CD4-positive, alpha-beta T cell (primary cell): ENCODE measurements at places on chromosomes 4 and X.

- no peak for DNase-seq
These were observed 1.7 kb downstream of the CTBP1 start for GRCh38 chr4:1246901-1247863.

- DNase-seq: no peak
These were observed 17.6 kb upstream of the LCORL start for GRCh38 chr4:18039113-18039512.

GRCh38 chr4:185950891-185951290 lies 118.1 kb upstream of the TLR3 start:
- DNase-seq: no peak

DNA sequence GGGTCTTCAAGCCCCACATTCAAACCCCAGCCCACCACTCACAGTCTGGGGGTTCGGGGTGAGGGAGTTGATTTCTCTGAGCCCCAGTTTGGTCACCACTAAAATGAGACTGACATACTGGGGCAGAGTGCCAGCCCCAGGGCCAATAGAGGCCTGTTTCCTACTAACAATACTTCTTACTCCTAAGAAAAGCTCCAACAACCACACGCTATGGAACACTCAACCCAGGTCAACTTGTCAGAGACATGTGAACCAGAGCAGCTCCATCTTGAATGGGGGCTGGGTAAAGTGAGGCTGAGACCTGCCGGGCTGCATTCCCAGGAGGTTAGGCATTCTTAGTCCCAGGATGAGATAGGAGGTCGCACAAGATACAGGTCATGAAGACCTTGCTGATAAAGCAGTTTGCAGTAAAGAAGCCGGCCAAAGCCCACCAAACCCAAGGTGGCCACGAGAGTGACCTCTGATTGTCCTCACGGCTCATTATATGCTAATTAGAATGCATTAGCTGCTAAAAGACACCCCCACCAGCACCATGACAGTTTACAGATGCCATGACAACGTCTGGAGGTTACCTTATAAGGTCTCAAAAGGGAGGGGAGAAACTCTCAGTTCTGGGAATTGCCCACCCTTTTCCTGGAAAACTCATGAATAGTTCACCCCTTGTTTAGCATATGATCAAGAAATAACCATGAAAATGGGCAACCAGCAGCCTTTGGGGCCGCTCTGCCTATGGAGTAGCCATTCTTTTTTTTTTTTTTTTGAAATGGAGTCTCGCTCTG lies 26.6 kb upstream of the HTRA3 start:
- no peak for DNase-seq

- no peak for DNase-seq
These were observed 134.8 kb downstream of the HS3ST1 start for GRCh38 chr4:11293866-11294265.

GRCh38 chr4:81666491-81666890 lies 194.8 kb upstream of the RASGEF1B start:
- no peak for DNase-seq

DNA sequence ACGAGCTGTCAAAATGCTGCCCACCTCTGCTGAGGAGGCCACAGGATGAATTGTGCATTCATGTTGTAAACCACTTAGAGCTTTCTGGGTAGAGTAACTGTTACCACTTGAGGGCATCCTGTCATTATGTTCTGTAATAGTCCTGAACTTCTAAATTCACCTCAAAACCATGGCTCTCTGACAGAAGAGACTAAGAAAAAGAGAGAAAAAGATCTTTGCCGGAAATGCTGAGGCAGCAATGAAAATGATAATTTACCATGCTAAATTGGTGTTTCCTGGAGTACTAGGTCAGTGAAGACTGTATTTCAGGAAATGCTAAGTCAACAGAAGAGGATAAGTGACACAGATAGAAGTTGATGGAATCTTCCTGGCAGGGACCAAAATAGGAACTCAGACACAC lies 942.3 kb upstream of the SLIT2 start:
- no peak for DNase-seq

- no peak for DNase-seq
These were observed 418.1 kb downstream of the BCOR start for GRCh38 chrX:39679497-39680157.

- no peak for DNase-seq
These were observed 118.5 kb upstream of the OTUD4 start for GRCh38 chr4:145298885-145299284.

- no peak for DNase-seq
These were observed at the start of gene SRPX2 for GRCh38 chrX:100643956-100644860. Gene SRPX2 (plus strand): TSS chrX:100644199. CDS start chrX:100646323, 2,124 bp downstream.

DNA sequence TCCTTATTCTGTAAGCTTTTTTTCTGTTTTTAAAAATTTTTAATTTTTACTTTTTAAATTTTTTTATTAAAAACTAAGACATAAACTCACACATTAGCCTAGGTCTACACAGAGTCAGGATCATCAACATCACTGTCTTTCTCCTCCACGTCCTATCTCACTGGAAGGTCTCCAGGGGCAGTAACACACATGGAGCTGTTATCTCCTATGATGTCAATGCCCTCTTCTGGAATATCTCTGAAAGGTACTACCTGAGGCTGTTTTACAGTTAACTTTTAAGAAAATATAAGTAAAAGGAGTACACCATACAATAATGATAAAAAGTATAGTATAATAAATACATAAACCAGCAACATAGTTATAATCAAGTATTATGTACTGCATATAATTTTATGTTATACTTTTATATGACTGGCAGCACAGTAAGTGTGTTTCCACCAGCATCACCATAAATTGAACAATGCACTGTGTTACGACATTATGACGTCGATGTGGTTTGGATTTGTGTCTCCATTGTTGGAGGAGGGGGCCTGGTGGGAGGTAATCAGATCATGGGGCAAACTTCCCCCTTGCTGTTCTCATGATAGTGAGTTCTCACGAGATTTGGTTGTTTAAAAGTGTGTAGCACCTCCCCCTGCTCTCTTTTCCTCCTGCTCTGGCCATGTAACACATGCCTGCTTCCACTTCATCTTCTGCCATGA lies 21.3 kb downstream of the IL15 start:
- DNase-seq: no peak

GRCh38 chrX:20515841-20516461 lies 249.2 kb upstream of the RPS6KA3 start:
- DNase-seq: peak; percentile 20

DNA sequence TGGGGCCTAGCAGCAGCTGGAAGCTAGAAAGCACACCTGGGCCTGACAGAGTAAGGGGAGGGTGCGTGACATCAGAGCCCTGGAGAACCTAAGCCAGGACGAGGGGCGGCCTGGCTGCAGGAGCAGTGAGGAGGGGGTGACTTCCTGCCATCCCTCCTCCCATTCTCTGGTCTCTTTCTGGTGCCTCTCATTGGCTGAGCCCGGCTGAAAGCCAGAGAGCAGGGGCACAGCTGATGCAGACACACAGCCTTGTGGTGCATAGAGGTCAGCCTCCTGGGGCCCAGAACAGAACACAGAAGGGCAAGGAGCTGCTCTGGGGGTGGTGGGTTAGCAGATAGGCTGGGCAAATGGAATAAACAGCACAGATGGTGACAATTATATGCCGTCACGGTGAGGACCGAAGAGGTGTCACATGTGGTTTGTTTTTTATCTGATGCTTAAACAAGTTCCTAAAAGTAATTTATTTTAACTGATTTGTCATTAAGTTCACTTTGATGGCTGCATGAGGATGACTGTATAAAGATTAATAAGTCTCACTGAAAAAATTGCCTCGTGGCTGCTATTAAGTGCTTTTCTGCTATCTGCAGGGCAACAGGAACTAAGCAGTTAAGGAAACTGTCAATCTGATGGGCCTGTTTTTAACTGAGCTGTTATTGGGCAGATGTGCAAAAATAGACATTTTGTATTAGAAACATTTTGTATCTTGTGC lies 102.0 kb downstream of the FNIP2 start:
- no peak for DNase-seq

- no peak for DNase-seq
These were observed 333.9 kb downstream of the INPP4B start for GRCh38 chr4:142512161-142512560.

- DNase-seq: no peak
These were observed 65.9 kb upstream of the FSTL5 start for GRCh38 chr4:162229670-162230069.

- no peak for DNase-seq
These were observed 308.7 kb upstream of the FAM241A start for GRCh38 chr4:111836601-111837000.

- DNase-seq: no peak
These were observed 275.5 kb upstream of the BOD1L1 start for GRCh38 chr4:13903061-13903460.

GRCh38 chrX:42680666-42681065 lies 97.3 kb downstream of the PPP1R2C start:
- no peak for DNase-seq

- DNase-seq: no peak
These were observed 7.6 kb downstream of the ANOS1 start for GRCh38 chrX:8724300-8724699.

- peak; percentile 1 for DNase-seq
These were observed 222.6 kb downstream of the SPIN4 start for GRCh38 chrX:63128509-63128908.

GRCh38 chrX:6024204-6024603 lies 204.5 kb downstream of the NLGN4X start:
- DNase-seq: no peak

DNA sequence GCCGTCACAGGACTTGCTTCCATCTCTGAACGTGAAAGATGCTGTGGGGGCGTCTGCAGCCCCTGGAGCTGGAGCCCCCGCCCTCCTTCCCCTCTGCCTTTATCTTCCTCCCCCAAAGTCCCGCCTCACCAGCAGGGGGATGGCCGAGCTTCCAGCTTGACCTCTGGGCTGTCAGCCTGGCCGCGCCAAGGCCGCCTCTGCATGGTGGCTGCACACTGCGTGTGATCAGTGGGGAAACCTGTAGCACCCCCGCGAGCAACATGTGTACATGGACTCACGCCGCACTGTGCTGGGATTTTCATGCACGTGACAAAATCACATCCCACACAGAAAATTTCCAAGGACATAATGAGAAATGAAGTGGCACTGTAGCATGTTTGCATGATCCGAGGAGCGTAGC lies 26.5 kb upstream of the PSAPL1 start:
- no peak for DNase-seq

GRCh38 chr4:38359113-38359512 lies 304.9 kb upstream of the KLF3 start:
- DNase-seq: no peak

DNA sequence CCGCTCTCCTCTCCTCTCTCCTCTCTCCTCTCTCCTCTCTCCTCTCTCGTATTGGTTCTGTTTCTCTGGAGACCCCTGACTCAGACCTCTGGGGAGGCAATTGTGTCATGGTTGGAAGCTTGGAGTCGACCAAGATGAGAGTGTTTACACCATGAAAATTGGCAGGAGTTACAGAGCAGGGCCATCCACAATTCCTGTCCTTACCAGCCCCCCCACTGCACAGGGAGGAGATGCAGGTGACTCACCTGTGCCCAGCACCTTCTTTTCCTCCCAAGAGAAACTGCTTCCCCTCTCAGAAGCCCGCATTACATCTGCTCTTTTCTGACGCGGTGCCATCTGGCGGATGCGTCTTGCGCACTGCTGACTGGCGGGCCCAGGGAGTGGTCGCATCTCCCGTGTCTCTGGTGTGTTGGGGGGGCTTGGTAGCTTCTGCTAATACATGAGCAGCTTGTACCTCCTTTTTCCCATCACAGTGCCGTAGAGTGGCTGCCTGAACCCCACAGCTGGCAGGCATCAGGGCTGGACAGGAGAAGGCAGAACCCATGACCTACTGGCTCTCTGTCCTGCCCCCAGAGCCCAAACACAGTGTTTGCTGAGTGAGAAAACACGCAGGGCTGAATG lies 31.4 kb upstream of the GPR78 start:
- DNase-seq: no peak

GRCh38 chr4:25539241-25539640 lies 116.4 kb upstream of the SLC34A2 start:
- no peak for DNase-seq

DNA sequence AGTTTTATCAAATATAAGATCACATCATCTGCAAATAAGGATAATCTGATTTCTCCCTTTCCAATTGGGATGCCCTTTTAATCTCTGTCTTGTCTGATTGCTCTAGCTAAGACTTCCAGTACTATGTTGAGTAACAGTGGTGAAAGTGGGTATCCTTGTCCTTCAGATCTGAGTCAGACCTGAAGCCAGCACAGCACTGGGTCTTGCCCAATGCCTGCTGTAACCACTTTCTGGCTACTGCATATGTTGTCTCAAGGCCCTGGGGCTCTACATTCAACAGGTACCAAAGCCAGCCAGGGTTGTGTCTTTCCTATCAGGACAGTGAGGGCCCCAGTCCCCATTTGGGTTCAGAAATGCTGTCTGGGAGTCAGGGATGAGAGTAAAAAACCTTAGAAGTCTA lies 90.3 kb downstream of the CYSLTR1 start:
- no peak for DNase-seq

DNA sequence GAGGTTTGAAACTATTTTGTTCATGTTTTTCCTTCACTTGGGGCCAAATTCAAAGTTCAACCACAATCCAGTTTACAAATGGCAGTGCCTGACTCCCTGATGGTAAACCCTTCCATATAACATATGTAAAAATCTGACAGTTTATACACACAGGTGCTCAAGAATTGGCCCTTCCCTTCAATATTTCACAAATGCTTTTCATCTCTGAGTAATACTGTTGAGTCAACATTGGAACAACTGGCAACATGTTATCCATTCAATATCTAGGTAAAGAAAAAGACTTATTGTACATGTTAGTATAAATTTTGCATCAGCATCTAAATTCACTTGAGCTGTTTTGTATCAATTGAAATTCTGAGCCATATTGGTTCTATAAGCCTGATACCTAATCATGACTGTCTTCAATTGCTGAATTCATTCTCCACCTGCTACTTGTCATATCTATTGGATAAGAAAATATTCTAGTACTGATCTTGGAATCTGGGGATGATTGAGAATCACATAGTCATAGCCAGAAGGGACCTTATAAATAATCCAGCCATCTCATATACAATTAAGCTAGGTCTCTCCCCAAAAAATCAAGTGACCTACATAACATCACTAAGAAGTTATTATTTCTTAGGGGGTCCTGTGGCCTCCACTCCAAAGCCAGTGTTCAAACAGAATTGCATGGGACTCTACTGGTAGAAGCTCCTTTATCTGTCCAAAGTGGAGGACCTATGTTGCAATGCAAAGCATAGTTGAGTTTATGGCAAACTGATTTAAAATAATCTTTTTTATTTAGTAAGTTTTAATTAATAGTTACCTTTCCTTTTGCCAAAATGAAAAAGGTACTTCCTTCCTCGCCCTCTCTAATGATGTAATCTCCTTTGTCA lies 61.9 kb downstream of the PRKG2 start:
- DNase-seq: no peak

GRCh38 chr4:55321707-55322264 lies 24.3 kb upstream of the SRD5A3 start:
- peak; percentile 63 for DNase-seq
